ENCODE measurements at places on chromosomes 3 and 15.

- no peak for DNase-seq
Measured at GRCh38 chr15:43518197-43518761, 871 bp downstream of the MAP1A start.

GRCh38 chr3:71784914-71785531, at the start of gene PROK2:
PROK2 (minus strand) TSS chr3:71785148; CDS start chr3:71785052, 96 bp downstream.
- no peak for DNase-seq

DNA sequence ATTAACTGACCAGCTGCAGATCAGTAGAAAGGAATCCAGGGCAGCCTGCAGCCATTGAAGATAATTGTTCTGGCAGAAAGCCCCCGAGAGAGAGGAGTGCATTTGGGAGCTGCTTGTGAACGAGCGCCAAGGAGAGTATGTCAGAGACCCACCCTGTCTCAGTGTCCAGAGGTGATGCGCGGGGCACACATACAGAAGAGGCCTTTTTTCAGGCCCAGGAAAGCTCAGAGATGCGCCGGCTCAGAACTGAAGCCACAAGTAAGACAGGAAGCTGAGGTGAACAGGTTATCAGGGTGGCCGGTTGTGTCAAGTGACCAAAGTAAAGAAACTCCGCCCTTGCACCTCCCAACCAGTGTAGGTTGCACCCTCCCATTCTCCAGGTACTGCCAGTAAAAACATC, 59.8 kb upstream of the HEG1 start:
- DNase-seq, result no peak

DNA sequence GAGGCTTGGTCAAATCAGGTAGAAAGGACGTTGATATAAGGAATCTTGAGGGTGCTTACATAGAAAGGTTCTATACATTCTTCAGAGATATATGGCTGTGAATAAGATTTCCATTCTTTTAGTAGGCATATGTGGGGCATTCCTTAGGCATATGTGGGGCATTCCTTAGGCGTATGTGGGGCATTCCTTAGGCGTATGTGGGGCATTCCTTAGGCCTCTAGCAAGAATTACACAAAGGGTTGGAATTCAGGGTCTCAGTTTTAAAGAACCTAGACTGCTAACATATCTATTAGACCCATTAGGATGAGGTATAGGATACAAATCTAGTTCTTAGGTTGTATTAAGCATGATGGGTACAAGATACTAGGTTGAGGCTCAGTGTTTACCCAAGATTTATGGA, 607.8 kb downstream of the SI start:
- DNase-seq, result no peak

GRCh38 chr3:125050488-125051090, 5.2 kb downstream of the HEG1 start:
- no peak for DNase-seq

DNA sequence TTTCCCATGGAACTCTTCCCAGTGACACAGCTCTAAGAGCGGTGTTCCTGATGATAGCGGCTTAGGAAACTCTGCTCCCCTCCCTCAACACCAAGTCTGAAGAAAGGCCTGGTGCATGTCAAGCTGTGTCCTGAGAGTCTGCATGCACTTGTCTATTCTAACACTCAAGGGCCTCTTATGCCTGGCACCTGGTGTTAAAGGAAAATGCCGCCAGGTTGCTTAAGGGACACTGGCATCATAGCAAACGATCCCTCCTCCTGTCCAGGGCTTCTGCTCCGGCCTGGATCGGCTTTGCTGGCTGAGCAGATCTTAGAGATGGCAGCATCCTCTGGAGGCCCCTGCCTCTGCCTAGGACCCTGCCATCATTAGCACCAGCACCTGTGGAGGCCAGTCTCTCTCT, 121.7 kb downstream of the MEGF11 start:
- no peak for DNase-seq

GRCh38 chr15:41866263-41866703, 27.6 kb downstream of the SPTBN5 start:
- no peak for DNase-seq

DNA sequence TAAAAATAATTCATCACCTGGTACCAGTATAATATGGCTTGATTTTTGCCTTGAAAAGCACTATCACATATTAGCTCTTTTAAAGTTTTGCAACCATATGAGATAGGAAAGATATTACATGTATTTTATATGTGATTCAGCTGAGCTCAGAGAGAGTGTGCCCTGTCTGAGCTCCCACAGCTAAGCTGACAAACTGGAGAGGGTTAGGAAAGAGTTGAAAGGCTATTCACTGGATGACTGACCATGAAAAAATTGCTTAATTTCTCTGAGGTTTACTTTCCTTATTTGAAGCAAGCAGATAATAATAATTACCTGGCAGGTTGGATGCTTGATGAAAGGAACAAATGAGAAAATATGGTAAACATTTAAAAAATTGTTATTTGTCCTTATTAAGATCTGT, 97.4 kb upstream of the CCDC80 start:
- no peak for DNase-seq

GRCh38 chr3:169477790-169478189, 185.7 kb downstream of the MECOM start:
- no peak for DNase-seq

GRCh38 chr3:31836131-31837075, 144.7 kb downstream of the OSBPL10 start:
- DNase-seq, result no peak

DNA sequence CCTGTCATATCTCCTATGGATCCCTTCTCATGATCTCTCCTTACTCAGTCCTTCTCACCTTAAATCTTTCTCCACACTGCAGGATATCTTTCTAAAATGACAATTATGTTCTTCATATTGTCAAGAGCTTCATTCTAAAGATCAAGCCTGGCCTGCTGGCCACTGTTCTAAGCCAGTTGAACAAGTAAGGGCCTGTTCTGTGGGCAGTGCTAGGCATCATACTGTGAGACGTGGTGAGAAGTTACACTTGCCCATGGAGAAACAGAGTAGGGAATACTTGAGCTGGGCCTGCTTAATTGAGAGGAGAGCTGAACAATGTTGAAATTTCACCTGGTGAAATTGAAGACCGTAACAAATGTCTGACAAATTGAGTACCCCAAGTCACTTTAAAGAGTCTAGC, 184.1 kb upstream of the RASGRP1 start:
- DNase-seq, result no peak

DNA sequence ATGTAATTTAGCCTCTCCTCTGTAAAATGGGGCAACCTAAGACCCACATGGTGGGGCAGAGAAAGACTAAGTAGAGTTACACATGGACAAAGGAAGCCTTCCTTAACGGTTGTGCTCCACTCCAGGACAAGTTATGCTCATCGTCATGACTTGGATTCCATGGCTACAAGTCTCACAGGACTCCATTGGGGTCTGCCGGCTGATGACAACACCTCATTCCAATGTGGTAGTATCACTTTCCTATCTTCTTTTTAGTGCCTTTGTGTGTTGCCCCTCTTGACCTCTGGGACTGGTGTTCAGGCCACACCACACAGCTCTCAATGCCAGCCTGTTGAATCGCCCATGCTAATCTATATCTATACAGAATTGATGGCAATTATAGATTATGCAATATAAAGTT, 181.3 kb upstream of the WNT5A start:
- no peak for DNase-seq

DNA sequence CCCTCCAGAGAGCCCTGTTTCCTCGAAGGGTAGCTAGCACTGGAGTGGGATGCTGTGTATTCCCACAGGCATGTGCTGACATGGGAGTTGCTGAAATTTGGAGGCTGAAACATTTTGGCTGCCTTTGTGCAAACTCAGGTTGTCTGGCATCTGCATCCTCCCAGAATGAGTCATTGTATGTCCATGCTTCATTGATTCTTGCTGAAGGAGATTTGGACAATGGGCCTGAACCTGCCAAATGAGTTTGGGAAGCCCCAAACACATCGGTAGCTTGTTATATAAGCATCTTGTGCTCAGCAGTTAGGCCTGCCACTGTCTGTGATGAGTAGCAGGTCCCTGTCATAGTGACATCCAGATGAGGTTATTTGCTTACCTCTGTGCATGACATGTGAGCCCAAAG, 160.0 kb downstream of the IL5RA start:
- DNase-seq, result no peak

GRCh38 chr15:28967066-28967465, 81.3 kb downstream of the APBA2 start:
- no peak for DNase-seq

DNA sequence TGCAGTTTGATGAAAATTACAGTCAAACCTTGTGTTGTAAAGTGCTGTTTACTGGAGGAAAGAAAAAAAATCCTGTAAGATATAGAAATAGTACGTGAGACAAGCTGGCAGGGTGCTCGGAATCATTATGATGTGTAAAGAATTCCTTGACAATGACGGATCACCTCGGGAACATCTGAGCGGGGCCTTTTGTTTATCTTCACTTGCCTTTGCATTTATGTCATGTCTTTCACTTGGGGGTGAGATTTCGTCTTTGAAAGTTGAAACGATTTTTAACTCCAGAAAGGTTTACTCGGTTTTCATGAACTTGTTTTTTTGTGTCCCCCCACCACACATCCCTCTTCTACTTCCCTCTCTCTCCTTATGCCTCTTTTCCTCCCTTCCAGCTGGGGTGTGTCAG, 128.3 kb upstream of the VEPH1 start:
- DNase-seq, result no peak

GRCh38 chr3:53114011-53114400, 16.2 kb downstream of the RFT1 start:
- DNase-seq, result no peak

DNA sequence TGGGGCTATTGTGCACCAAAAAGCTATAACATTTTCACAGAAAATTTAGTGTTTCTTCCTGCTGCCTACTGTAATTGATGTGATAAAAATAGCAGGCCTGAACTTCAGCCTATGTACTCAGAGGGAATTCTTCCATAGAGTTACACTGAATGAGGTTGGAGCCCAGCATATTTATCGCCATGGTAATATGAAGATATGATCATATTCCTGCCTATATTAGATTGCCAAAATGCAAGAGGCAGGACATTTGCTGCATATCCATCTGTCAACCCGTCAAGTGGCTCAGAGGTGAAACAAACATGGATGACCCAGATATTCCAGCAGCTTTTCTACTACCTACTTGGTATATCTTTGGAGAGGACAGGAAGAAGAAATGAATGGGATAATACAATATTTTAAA, 1150.6 kb downstream of the TBL1XR1 start:
- DNase-seq, result no peak

- no peak for DNase-seq
Measured at GRCh38 chr3:49831341-49831740, 17.6 kb upstream of the UBA7 start.

- DNase-seq, result no peak
Measured at GRCh38 chr3:116285781-116286421, 159.4 kb downstream of the LSAMP start.

DNA sequence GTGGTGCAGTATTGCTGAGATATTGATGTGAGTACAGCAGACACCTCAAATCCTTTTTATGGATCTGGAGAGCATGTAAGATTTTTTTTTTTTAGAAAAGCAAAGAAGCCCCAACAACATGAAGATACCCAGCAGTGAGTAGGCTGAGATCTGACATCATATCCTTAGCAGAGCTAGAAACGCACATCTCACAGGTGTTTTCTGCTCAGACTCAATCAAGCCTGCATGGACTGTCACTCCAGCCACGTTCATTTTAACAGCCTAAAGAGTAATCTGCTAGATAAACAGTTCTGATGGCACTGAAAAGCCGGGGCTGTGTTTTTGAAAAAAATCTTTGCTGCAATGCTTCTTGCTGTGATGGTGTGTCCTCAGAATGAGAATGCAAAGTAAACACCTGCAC, 544.2 kb downstream of the FGF12 start:
- DNase-seq, result no peak

GRCh38 chr3:59605318-59605717, 555.5 kb upstream of the CFAP20DC start:
- DNase-seq, result no peak

- no peak for DNase-seq
Measured at GRCh38 chr15:71333839-71334238, 218.6 kb downstream of the THSD4 start.

DNA sequence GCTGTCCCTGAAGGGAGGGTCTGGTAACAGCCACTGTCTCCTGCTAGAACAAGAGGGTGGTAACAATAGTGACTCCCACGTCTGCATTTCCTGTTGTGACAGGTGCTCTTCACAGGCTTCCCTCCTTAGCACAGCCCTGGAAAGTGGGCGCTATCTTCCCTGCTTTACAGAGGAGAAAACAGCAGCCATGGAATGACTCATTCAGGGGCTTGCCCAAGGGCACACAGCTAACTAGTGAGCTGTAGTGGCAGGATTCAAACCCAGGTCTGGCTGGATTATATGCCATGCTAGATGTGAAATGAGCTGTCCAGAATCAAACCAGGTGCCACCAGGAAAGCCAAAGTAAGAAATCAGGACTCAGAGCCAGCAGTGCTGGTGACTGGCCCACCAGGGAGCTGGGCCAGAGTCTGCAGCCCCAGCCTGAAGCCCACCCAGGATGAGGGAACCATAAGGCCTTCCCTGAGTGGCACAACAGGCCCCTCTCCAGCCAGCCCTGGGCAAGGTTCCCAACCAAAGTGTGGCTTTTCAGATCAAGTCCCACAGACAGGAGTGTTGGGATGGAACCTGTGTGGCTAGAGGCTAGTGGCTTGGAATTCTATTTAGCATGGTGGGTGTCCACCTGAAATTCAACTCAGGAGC, 102.4 kb downstream of the ETFA start:
- DNase-seq, result no peak

GRCh38 chr3:54433846-54434245, 311.5 kb downstream of the CACNA2D3 start:
- no peak for DNase-seq

- DNase-seq, result peak; percentile 90
Measured at GRCh38 chr3:124878561-124879336, 8.4 kb downstream of the ITGB5 start.

GRCh38 chr15:85757073-85757938, 37.4 kb downstream of the KLHL25 start:
- no peak for DNase-seq

DNA sequence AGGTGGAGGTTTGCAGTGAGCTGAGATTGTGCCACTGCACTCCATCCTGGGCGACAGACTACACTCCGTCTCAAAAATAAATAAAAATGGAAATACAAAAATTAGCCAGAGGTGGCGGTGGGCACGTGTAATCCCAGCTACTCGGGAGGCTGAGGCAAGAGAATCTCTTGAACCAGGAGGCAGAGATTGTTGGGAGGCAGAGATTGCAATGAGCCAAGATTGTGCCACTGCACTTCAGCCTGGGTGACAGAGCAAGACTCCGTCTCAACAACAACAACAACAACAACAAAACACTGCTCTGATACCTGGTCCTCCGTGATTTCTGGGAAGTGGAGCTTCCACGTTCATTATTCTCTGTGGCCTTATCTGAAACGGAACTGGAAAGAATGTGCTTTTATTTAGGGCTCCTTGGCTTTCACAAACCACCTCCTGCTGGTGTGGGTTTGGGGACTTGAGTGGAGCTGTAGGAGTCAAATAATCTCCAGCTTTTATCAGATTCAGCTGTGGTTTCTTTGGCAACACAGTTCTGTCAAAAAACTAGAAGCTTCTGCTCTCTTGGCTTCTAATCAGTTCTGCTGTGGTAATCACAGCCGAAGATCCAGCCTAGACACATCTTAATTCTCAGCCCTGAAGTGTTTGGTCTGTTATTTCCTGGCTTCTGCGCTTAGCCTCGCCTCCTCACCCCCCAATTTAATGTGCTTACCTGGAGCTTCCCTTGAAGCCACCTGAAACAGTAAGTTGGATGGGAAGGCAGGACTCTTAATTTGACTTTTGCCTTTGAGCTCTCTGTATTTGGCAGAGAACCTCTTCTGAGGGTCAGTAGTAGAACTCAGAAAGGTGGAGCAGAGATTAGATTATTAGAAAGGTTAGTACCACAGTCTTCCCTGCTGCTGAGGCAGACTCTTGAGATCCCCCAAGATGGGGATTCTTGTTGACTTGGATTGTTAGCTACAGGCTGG, 21.4 kb downstream of the IRAK2 start:
- no peak for DNase-seq
